Neural progenitor cell (in vitro differentiated cells): ENCODE measurements at places on chromosomes 7 and 10. TPM values are rescaled to one million over a fixed set of nuclear protein-coding genes. Genes with fewer than 3 reads are reported as not detected.
A peak's percentile ranks its signal among the peaks of the same experiment; 100 is the strongest.

- no peak overlapping the region for H3K27ac ChIP-seq
- H3K4me1 ChIP-seq: no peaks in the 10 kb centered on the region
- no peaks in the 10 kb centered on the region for H3K27me3 ChIP-seq
- peaks cover 3% of the 10 kb centered on the region for H3K36me3 ChIP-seq
- no peak overlapping the region for H3K4me3 ChIP-seq
Observed at GRCh38 chr7:43701500-43701854, 27.8 kb downstream of the COA1 start.

- no peaks in the 10 kb centered on the region for H3K36me3 ChIP-seq
- no peaks in the 10 kb centered on the region for H3K27me3 ChIP-seq
- H3K4me3 ChIP-seq: no peak overlapping the region
- H3K27ac ChIP-seq: no peak overlapping the region
- no peak for DNase-seq
Observed at GRCh38 chr7:79664884-79665676, 211.6 kb upstream of the MAGI2 start.

DNA sequence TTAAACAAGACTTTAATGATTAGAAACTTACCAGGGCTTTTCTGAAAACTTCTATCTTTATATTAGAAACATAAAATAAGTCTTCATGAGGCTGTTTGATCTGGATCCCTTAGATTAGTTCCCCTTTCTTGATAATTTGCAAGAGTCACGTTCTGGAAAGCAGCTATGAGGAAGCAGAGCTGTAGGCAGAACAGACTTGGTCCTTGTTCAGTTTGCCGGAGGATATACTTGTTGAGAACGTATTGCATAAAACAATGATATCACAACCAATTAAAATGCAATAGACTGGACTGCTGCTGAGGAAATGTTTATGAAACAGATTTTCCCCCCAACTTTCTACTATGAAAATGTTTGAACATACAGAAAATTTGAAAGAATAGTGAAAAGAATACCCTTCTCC, 2.8 kb downstream of the SAMD9L start:
- H3K27me3 ChIP-seq: no peaks in the 10 kb centered on the region
- no peak for DNase-seq
- no peak overlapping the region for H3K27ac ChIP-seq
- peaks cover 29% of the 10 kb centered on the region for H3K4me1 ChIP-seq

DNA sequence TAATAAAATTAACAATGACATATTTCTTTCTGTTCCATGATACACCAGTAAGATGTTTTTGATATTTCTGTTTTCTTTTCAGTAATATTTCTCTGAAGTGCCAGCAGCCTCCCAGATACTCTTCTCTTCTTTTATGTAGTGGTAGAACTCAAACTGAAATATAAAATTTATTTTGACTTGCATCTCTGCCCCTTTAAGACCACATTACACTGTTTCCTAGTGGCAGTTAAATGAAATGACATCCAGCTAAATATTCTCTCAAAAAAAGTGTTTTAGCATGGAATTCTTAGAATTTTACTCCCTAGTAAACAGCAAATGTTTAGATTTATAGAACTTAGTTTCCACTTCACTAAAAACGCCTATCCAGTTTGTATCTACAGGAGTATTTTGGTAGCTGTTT, 237.2 kb upstream of the MTPN start:
- no peak overlapping the region for H3K4me3 ChIP-seq
- H3K27ac ChIP-seq: no peak overlapping the region
- H3K4me1 ChIP-seq: peaks cover 16% of the 10 kb centered on the region
- no peaks in the 10 kb centered on the region for H3K36me3 ChIP-seq

GRCh38 chr10:24378126-24378920, 169.4 kb downstream of the KIAA1217 start:
- no peaks in the 10 kb centered on the region for H3K36me3 ChIP-seq
- peaks cover 7% of the 10 kb centered on the region for H3K4me1 ChIP-seq
- H3K27me3 ChIP-seq: no peaks in the 10 kb centered on the region
- no peak overlapping the region for H3K4me3 ChIP-seq

GRCh38 chr7:113085781-113086390, 741 bp downstream of the GPR85 start:
- H3K4me3 ChIP-seq: peak overlapping the region; percentile 58
- H3K27me3 ChIP-seq: peaks cover 32% of the 10 kb centered on the region
- peaks cover 43% of the 10 kb centered on the region for H3K4me1 ChIP-seq
- peak; percentile 17 for DNase-seq
- no peak overlapping the region for H3K27ac ChIP-seq

DNA sequence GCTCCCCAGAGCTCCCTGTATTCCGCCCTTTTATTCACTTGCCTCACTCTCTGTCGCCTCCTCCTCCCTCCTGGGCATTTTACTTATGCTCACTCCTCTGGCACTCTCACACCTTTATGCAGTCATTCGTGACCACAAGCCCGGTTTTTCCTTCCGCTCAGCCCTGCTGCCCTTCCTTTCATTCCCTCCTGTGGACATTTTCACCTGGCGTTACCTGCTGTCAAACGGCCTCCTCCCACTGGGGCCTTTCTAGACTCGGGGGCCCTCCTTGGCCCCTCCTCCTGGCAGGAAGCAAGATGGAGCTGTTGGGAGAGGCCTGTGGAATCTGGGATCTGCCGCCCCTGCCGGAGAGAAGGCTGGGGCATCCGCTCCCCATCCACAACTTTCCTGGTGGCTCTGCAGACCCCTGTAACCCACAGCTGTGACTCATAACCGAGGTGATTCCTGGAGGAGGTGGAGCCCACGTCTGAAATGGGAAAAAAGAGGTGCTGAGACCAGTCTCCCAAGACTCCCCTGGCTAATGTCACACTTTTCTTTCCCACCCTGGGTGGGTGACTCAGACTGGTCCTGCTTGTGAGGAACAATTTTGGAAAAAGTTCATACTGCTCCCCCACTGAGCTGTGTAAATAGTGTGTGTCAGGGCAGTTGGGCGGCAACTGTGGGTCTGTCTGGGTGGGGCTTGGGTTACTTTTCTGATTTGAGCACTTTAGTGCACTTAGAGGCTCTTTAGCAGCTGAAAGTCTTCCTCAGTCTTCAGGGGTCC, 1.2 kb downstream of the VCL start:
- H3K27me3 ChIP-seq: no peaks in the 10 kb centered on the region
- peak; percentile 81 for DNase-seq
- H3K27ac ChIP-seq: peak overlapping the region; percentile 98
- no peaks in the 10 kb centered on the region for H3K36me3 ChIP-seq
- H3K4me1 ChIP-seq: peaks cover 30% of the 10 kb centered on the region

GRCh38 chr10:26423722-26424121, 14.4 kb upstream of the APBB1IP start:
- DNase-seq: no peak
- H3K27ac ChIP-seq: no peak overlapping the region
- H3K36me3 ChIP-seq: no peaks in the 10 kb centered on the region
- H3K27me3 ChIP-seq: no peaks in the 10 kb centered on the region
- no peak overlapping the region for H3K4me3 ChIP-seq

GRCh38 chr7:143399151-143399550, 9.5 kb downstream of the EPHA1 start:
- H3K27me3 ChIP-seq: no peaks in the 10 kb centered on the region
- no peak overlapping the region for H3K4me3 ChIP-seq
- H3K4me1 ChIP-seq: no peaks in the 10 kb centered on the region
- no peak overlapping the region for H3K27ac ChIP-seq
- no peak for DNase-seq
- H3K36me3 ChIP-seq: no peaks in the 10 kb centered on the region

GRCh38 chr10:31520986-31521831, 202.2 kb downstream of the ZEB1 start:
- H3K4me3 ChIP-seq: no peak overlapping the region
- DNase-seq: no peak
- H3K27me3 ChIP-seq: no peaks in the 10 kb centered on the region
- H3K36me3 ChIP-seq: peaks cover 4% of the 10 kb centered on the region

DNA sequence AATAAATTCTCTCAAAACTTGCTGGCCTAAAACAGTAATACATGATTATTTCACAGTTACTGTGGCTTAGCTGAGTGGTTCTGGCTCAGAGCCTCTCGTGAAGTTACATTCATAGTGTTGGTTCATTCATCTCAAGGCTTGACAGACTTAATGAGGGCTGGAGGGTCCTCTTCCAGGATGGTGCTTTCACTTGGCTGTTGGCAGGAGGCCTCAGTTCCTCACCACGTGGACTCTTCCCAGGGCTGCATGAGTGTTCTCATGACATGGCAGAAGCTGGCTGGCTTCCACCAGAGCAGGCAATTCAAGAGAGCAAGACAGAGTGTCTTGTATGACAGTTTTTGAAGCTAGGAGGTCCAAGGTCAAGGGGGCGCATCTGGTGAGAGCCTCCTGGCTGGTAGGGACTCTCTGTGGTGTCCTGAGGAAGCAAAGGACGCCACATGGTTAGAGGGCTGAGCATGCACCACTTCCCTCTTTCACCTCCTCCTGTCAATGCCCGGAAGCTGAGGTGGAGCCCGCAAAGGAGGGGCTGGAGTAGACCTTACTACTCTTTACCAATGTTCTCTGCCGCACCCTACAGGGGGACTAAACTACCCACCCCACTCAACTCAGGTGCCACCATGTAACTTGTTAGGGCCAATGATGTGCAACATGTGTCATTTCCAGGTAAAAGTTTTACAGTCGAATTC, 58.2 kb upstream of the YAE1 start:
- no peak overlapping the region for H3K27ac ChIP-seq
- no peaks in the 10 kb centered on the region for H3K4me1 ChIP-seq
- no peaks in the 10 kb centered on the region for H3K27me3 ChIP-seq
- DNase-seq: no peak
- no peaks in the 10 kb centered on the region for H3K36me3 ChIP-seq

The STEAP4 gene
- total RNA-seq: not detected in 2 replicates

GRCh38 chr10:131850383-131850870, 50.4 kb upstream of the PPP2R2D start:
- no peak for DNase-seq
- H3K27ac ChIP-seq: no peak overlapping the region
- no peaks in the 10 kb centered on the region for H3K27me3 ChIP-seq
- H3K4me3 ChIP-seq: no peak overlapping the region
- no peaks in the 10 kb centered on the region for H3K36me3 ChIP-seq

DNA sequence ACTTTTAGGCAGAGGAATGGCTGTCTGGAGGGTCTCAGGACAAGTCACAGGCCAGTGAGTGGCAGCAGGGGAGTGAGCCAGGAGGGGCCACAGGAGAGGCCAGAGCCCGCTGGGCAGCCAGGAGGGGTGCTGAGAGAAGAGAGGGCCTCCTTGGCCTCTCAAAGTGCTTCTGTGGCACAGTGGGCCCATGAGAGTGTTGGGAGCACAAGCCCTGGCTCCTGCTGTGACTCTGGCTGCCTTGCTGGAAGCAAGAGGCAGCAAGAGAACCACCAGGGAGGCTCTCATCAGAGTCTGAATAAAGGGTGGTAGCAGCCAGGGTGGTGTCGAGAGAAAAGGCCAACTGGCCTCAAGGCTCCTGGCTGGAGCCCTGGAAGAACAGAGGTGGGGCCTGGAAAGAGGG, 91.1 kb downstream of the VOPP1 start:
- no peaks in the 10 kb centered on the region for H3K36me3 ChIP-seq
- no peak overlapping the region for H3K4me3 ChIP-seq
- no peak overlapping the region for H3K27ac ChIP-seq

GRCh38 chr10:926075-926698, 5.3 kb downstream of the LARP4B start:
- H3K27me3 ChIP-seq: no peaks in the 10 kb centered on the region
- H3K36me3 ChIP-seq: no peaks in the 10 kb centered on the region
- DNase-seq: no peak
- H3K4me3 ChIP-seq: no peak overlapping the region

- no peak overlapping the region for H3K4me3 ChIP-seq
- no peaks in the 10 kb centered on the region for H3K36me3 ChIP-seq
- no peak for DNase-seq
- H3K27ac ChIP-seq: no peak overlapping the region
Observed at GRCh38 chr10:3126249-3126648, 46.3 kb downstream of the PITRM1 start.
